Smooth muscle cell of the coronary artery (primary cell): ENCODE measurements at places on chromosomes 16 and 17. TPM values are rescaled to one million over a fixed set of nuclear protein-coding genes. Genes with fewer than 3 reads are reported as not detected.

The SALL1 gene
- under 0.01 TPM in 1 of 2 replicates, not detected in the other for total RNA-seq

The JPT1 gene
- total RNA-seq = 16.0 and 107 TPM in 2 replicates

The G6PC1 gene
- total RNA-seq = not detected in 2 replicates

The GALNS gene
- total RNA-seq = 15.0 and 22.3 TPM in 2 replicates

The ZG16B gene
- total RNA-seq = 2.1 TPM in 1 of 2 replicates, not detected in the other

The ZNF624 gene
- total RNA-seq = 3.5 and 4.1 TPM in 2 replicates

The CSNK1D gene
- total RNA-seq = 44.6 and 47.1 TPM in 2 replicates

The DCUN1D3 gene
- total RNA-seq = 22.3 and 47.2 TPM in 2 replicates

The GRIN2A gene
- under 0.01 and 0.12 TPM in 2 replicates for total RNA-seq

The ECI1 gene
- total RNA-seq = 15.2 and 32.6 TPM in 2 replicates

The B4GALNT2 gene
- total RNA-seq = 0.08 TPM in 1 of 2 replicates, not detected in the other
